Articular chondrocyte of knee joint (primary cell): ENCODE measurements at places on chromosomes 4 and X. TPM values are rescaled to one million over a fixed set of nuclear protein-coding genes. Genes with fewer than 3 reads are reported as not detected.

Gene VGLL1
- not detected in 2 replicates for total RNA-seq

Gene TEX13D
- total RNA-seq = not detected in 2 replicates

Gene NUP62CL
- total RNA-seq = 0.22 and 0.26 TPM in 2 replicates

Gene GUCY1B1
- 2.3 and 2.9 TPM in 2 replicates for total RNA-seq

Gene TREX2
- 0.54 and 1.3 TPM in 2 replicates for total RNA-seq

Gene ARMCX2
- 67.9 and 78.6 TPM in 2 replicates for total RNA-seq

Gene IGFBP7
- 71.1 and 256 TPM in 2 replicates for total RNA-seq

Gene RWDD4
- total RNA-seq = 66.3 and 78.8 TPM in 2 replicates

Gene NUDT6
- 5.9 and 7.2 TPM in 2 replicates for total RNA-seq

Gene SNX12
- total RNA-seq = 63.9 and 68.9 TPM in 2 replicates

Gene TNMD
- total RNA-seq = not detected in 2 replicates

Gene EVC2
- 16.2 and 16.7 TPM in 2 replicates for total RNA-seq

Gene GLRA3
- not detected in 2 replicates for total RNA-seq

Gene SLITRK4
- total RNA-seq = under 0.01 and 0.11 TPM in 2 replicates

Gene DNAAF6
- total RNA-seq = not detected in 2 replicates
